ENCODE measurements at places on chromosomes 7 and 10.
A peak's percentile ranks its signal among the peaks of the same experiment; 100 is the strongest.

DNA sequence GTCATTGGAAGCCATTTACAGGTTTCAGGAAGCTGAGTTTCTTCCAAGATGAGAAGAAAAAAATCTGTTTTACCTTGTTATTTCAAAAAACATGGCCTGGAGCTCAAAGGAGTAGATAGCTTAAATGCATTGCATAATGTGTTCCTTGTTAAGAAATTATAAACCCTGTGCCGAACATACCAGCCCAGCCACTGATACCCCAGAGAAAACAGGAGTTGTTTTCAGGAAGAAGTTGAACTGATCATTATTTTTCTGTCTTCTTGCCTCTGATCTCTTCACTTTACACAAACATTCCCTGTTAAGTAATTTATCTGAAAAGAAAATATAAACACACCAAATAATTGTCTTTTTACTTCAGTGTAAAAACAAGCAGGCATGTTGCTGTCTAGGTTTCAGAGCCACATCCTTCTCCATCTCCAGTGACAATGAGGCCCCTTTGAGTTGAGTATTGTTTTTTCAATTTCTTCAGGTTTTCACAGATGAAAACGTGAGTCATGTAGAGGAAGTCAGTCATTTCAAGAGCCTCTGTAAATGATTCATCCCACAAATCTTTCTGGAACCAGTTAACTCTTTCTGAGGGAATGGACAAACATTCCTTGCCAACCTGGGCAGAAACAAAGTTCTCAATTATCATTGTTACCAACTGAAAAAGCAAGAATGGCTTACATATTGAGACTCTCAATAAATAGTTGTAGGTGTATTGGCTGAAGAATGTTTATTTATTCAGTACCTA lies 244.2 kb downstream of the IPMK start:
- DNase-seq = peak; percentile 88

GRCh38 chr7:30836991-30837390 lies 65.8 kb downstream of the MINDY4 start:
- no peak for DNase-seq

- no peak for DNase-seq
Measured at GRCh38 chr10:3424111-3424851, 251.7 kb upstream of the PITRM1 start.

DNA sequence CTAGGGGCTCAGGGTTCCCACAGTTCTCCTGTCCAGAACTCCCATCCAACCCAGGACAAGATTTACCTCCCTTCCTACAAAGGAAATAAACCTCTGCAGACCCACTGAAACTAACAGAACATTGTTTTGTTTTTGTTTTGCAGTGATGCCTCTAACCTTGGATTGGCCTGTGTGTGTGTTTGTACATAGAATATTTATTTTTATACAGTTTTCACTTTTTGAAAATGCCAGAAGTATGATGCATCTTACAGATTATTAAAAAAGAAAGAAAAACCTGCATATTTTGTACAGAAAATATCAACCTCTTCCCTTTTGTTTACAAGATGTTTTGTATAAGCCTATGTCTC lies 94.1 kb upstream of the MACROH2A2 start:
- DNase-seq = no peak

DNA sequence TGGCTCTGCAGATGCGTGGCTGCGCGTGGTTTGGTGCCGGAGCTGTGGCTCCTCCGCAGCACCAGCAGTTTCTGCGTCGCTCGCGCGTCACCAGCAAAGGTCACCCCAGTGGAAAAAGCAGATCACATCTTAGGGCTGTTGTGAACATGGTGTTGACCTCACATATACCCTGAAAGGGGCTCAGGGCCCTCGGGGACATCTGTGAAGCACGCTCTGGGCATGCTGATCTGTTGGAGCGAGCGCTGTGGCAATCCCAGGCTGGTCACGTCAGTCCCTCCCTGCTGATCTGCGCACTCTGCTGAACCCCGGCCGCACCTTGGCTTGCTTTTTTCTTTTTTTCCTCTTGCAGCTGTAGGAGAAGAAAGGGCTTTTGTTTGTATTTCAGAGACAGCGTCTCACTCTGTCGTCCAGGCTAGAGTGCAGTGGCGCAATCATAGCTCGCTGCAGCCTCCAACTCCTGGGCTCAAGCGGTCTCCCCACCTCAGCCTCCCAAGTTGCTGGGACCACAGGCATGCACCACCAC lies 33.3 kb upstream of the AP5Z1 start:
- no peak for DNase-seq

- DNase-seq = peak; percentile 6
Measured at GRCh38 chr7:8063706-8064297, 95.2 kb downstream of the GLCCI1 start.

GRCh38 chr7:610141-610530 lies 90.5 kb upstream of the PDGFA start:
- no peak for DNase-seq

- DNase-seq = no peak
Measured at GRCh38 chr7:158584407-158584806, 3.2 kb downstream of the PTPRN2 start.

- no peak for DNase-seq
Measured at GRCh38 chr7:86207740-86208139, 436.0 kb upstream of the GRM3 start.

GRCh38 chr10:45580371-45581215 lies 92.0 kb downstream of the ZFAND4 start:
- no peak for DNase-seq

GRCh38 chr7:16554518-16555236 lies 28.1 kb downstream of the LRRC72 start:
- no peak for DNase-seq

DNA sequence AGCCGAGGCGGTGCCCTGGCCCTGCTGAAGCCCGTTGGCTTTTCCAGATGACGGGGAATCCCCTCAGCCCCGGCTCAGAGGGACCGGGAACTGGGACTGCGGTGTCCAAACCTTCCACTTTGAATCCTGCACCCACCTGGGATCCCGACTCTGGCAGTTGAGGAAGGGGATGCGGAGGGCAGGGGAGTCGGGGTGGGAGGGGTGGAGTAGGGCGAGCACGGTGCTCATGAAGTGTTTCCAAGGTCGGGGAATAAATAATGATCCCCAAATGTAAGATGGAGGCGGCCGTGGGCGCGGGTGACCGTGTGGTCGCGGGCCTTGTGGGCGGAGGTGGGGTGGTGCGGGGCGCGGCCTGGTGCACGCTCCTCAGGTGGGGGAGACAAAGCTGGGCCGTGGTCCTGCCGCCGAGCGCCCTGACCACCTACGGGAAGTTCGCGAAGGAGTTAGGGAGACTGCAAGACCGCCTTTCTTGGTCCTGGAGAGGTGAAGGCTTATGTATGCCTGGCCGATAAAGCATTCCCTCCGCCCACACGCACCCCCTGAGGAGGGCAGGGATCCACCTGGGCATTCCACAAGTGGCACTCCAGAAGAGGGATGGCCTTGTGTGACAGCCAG lies 1.4 kb downstream of the MTURN start:
- no peak for DNase-seq

DNA sequence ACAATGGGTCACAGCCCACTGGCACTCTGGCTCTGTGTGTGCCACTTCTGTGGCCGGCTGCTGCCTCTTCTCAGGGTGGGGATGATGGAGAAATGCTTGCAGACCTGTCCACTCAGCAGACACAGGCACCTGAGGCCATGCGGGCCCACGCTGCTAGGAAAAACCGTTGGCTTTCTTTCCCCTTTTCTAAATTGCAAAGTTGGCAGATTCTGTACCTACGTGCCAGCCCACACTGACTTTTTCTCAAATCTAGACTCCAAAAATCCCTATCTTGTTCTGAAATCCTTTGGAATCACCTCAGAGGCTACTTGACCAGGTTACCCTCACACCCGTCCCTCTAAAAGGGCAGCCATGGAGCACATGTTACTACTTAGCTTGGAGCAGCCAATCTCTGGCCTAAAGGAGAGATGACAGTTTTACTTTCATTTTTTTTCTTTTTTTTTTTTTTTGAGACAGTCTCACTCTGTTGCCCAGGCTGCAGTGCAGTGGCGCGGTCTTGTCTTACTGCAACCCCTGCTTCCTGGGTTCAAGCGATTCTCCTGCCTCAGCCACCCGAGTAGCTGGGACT lies 99.4 kb downstream of the RNF216 start:
- no peak for DNase-seq

DNA sequence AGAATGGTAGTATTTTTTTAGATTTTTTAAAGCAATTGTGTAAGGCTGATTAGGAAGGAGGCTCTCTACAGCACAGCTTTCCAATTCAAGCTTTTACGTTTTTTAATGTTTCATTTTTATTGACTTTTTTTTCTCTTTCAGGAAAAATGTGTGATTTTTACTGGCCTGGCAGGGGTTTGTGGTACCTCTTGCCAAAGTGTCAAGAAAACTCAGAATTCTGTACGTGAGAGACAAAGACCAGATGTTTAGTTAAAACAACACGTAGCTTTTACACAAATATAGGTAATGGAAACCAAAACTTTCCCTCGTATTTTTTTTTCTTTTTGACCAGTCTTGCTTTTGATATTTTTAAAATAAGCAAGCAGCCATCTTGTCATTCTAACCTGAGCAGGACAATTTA lies 6.0 kb upstream of the NPVF start:
- DNase-seq = no peak

- DNase-seq = peak; percentile 47
Measured at GRCh38 chr7:70776627-70777101, 355.3 kb upstream of the GALNT17 start.

- no peak for DNase-seq
Measured at GRCh38 chr7:156327474-156327873, 313.1 kb upstream of the RNF32 start.

- DNase-seq = no peak
Measured at GRCh38 chr10:23172429-23173213, 19.5 kb upstream of the PTF1A start.

GRCh38 chr10:46234026-46234425 lies 52.8 kb upstream of the ANTXRL start:
- DNase-seq = no peak

DNA sequence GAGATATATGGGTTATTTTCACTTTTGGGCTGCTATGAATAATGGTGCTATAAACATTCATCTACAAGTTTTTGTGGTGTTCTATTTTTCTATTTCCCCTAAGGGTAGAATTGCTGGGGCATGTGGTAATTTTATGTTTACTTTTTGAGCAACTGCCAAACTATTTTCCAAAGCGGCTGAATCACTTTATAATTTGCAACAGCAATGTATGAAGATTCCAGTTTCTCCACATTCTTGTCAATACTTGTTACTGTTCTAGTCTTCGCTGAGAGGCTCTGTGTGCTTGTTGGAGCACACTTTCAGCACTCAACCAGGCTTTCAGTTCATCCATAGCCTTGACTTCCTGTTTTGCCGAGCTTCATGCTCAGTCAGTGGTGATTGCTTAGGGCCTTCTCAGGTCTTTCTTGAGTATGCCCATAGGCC lies 39.0 kb downstream of the ADK start:
- peak; percentile 94 for DNase-seq

GRCh38 chr7:98175260-98175940 lies 35.8 kb upstream of the BHLHA15 start:
- no peak for DNase-seq
